CD4-positive, alpha-beta memory T cell (primary cell): ENCODE measurements at places on chromosomes 2 and 18. TPM values are rescaled to one million over a fixed set of nuclear protein-coding genes. Genes with fewer than 3 reads are reported as not detected.

DNA sequence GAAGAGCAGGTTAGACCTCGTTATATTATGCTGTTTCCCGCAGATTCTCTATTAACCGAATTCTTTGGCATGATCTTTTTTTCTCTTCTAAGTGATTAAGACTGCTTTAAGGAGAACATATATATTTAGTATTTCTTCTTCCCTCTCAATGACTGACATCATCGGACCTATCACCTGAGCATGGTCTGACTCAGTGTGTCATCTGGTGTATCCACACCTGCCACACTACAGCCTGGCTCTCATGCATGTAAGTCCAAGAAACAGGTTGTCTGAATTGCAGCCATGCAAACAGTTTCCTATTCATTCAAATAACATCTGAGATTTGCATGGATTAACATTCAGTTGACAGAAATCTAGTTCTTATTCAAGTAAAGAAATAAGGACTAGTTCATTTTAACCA is 55.1 kb upstream of the CWC22 start:
- no peak for DNase-seq

GRCh38 chr2:138276339-138276738 is 225.2 kb upstream of the SPOPL start:
- no peak for DNase-seq

DNA sequence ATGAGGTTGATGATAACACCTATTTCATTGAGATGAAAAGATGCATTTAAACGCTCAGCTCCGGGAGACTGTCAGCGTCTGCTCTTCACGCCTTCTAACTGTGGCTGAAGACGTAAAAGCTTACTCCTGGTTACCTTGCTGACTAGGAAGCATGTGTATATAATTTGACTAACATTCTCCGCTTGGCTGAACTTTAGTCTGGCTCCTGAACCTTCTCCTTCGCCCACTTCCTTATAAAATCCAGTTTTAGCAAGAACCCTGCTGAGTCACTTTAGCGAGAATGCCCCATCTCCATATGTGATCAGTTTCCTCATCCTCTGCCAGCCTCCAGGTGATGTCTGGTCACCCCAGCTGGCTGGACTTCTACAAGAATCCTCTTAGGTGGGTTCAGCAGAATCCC is 12.7 kb upstream of the CREG2 start:
- DNase-seq = no peak

GRCh38 chr2:70985956-70986355 is 7.5 kb downstream of the ANKRD53 start:
- no peak for DNase-seq

DNA sequence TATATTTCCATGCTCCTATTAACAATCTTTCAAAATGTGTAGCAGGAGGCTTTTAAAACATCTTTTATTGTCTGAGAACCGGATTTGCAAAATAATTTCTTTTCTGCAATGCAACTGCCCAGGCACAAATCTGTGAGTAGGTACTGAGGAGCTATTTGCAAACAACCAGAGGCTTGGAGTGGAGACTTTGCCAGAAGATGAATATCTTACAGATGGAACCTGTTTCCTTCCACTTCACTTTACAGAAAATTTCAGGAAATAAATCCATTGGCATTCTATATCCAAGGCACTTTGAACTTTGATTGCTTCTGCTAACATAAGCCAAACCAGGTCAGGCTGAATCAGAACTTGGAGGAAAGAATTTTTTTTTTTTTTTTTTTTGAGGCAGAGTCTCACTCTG is 237.4 kb upstream of the REV1 start:
- DNase-seq = no peak

GRCh38 chr2:235017441-235017840 is 65.6 kb downstream of the SH3BP4 start:
- DNase-seq = no peak

DNA sequence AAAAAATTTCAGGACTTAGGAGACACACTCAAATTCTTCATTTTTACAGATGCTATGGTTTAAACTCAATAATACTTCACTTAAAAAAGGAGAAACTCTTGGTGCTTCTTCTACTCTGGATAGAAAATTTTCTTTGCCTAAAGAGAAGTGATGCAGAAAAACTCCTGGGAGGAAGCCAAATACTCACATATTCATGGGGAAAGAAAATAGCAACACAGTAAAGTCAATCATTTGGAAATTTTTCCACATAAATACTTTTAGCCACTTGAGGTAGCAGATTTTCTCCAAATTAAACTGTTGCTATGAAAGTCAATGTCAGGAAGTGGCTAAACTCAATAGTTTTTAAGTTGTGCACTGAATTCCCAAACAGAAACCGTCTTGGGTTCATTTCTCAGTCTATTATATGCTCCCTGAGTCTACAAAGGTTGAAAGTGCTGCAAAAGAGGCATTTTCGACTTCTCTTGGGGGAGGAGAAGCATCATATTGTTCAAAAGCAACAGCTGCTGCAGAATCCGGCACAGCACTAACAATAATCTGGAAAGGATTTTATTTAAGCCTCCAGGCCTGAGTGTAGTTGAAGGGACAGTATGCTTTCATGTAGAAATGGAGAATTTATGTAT is 81.1 kb downstream of the UPP2 start:
- no peak for DNase-seq

DNA sequence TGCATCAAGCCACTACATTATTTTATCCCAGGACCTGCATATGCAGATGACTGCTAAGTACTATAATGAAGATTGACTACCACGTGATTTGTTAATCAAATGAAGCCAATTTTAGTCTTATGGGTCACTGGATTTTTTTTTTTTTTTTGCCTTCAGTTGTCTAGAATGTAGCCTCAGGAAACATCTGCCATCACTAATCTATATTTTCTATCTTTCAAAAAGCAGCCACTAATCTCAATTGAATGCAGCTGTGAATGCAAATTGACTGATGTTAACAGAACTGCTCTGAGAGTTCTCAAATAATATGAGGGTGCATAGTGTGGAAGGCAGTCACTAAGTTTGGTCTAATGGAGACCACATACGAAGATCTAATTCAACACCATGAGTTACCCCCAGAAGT is 106.3 kb downstream of the ABCA12 start:
- no peak for DNase-seq

UBXN4 gene
- 116 TPM for total RNA-seq

REEP1 gene
- not detected for total RNA-seq

HYCC2 gene
- 36.4 TPM for total RNA-seq

UGT1A4 gene
- total RNA-seq = not detected
